NB4 (cell line): ENCODE measurements at places on chromosomes 12 and 14.

- no peak for DNase-seq
These were observed 90.2 kb upstream of the HECTD1 start for GRCh38 chr14:31297701-31298344.

- DNase-seq = peak; percentile 42
These were observed 5.8 kb upstream of the NRXN3 start for GRCh38 chr14:78164226-78164853.

- DNase-seq = no peak
These were observed 34.9 kb upstream of the GALNT8 start for GRCh38 chr12:4685317-4685716.

DNA sequence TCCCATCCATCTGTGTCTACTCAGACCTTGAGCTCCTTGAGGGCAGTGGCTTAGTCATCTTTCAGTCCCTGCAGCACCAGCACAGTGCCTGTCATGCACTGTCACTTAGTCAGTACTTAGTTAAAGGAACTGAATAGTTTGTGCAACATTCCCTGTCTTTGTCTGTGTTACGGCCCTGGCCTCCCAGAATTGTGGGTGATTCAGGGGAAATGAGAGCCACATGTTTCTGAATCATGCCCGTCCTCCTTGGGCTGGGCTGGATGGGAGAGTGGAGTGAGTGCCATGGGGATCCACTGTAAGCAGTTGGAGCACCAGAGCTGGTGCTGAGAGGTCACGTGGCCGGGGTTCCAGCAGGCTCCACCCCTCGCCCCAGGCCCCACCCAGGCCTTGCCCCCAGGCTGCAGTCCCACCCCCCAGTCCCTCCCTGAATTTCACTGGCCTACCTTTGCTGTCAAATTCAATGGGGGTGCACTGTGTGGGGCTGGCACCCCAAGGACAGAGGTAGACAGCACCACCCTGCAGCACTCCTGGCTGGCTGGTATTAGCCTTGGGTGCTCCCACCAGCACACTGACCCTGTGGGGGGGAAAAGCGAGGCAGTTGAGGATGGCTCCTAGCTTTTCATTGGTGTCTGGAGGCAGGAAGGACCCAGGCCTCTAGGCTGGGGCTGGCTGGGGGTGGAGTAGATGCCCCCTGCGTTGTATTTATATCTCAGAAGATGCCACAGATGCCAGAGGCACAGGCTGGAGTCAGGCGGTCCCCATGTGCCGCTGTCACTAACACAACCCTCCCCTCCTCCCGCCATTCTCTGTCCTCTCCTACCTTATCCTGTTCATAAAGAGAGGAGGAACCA is 7.5 kb downstream of the ITGA5 start:
- peak; percentile 83 for DNase-seq

DNA sequence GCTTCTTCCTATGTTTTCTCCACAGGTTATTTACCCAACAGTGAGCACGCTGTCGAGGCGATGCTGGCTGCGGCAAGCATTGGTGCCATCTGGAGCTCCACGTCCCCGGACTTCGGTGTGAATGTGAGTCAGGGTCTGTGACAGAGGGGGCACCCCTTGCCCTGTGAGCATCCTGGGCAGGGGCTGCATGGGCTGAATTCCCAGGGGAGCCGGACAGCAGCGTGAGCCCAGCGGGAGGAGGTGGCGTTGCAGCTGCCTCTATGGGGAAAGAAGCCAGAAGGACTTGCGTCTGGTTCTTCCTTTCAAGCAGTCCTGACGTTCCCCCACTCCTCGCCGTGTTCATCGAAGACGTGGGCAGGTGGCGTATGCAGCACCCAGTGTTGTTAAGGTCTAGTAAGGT is 26.2 kb downstream of the AACS start:
- no peak for DNase-seq

GRCh38 chr14:58812050-58812910 is 174.5 kb downstream of the DACT1 start:
- DNase-seq = no peak

DNA sequence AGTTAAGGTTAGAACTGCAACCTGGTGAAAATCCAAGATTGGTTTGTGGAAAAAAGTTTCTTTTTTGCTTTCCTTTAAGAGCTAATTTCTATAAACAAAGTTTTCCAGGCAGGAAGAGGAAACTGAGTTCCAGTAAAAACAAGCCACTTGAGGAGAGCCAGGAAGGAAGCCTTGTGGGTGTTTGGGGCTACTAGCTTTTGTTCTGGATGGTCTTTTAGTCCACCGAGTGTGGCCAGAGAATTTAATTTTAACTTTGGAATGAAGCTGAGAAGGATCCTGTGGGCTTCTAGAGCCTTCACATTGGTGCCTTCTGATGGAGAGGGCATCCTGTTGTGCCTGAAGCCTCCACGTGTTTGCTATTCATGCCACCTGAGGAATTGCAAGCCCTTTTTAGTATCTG is 327.9 kb downstream of the C12orf75 start:
- DNase-seq = no peak

DNA sequence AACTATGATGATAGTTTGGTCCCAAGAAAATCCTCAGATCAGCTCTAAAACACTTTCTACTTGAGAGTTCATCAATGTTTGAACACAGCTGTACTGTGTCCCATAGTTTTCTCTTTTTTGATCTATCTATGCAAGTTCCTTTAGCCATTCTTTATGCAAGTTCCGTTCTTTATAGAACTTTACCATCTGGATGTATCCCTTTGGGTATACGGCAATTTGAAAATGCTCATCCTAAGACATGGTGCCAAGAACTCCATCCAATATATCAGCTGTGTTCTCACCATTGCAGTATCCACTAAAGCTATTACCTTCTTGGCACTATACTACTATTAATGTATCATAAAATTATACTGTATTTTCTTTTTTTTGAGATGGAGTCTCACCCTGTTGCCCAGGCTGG is 276.9 kb downstream of the NOVA1 start:
- DNase-seq = no peak

- no peak for DNase-seq
These were observed 301.4 kb downstream of the BMP4 start for GRCh38 chr14:53655080-53655785.

- no peak for DNase-seq
These were observed 27.3 kb downstream of the VPS37B start for GRCh38 chr12:122868471-122869177.

- no peak for DNase-seq
These were observed 71.8 kb upstream of the OVCH1 start for GRCh38 chr12:29569132-29569757.

GRCh38 chr12:108773798-108774788 is 42.8 kb upstream of the CORO1C start:
- DNase-seq = peak; percentile 43

DNA sequence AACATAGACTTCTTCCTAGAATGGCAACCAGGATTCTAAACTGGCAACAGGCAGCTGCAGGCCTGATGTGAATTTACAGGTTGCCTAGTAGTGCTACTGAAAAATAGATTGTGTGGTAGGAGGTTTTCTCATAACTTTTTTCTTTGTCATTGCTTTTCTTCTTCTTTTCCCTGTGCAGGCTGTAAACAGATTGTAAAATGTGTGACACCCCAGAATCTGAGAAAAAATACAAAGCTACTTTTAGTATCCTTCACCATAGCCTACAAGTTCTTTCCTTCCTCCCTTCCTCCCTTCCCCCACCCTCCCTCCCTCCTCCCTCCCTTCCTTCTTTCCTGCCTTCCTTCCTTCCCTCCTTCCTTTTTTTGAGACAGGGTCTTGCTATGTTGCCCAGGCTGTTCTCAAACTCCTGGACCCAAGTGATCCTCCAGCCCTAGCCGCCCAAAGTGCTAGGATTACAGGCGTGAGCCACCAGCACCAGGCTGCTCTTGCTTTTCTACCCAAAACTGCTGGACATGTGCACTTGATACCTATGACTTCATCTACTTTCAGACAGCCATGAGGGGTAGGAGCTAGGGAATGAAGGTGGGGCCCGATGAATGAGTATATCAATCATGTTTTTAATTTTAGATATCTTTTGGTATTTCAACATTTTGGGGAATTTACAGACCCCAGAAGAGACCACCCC is 114.2 kb upstream of the EEA1 start:
- no peak for DNase-seq

GRCh38 chr14:24355009-24355408 is 13.0 kb upstream of the NFATC4 start:
- no peak for DNase-seq

GRCh38 chr12:118319627-118320026 is 53.1 kb downstream of the TAOK3 start:
- peak; percentile 34 for DNase-seq

GRCh38 chr12:104825408-104825807 is 132.7 kb downstream of the SLC41A2 start:
- peak; percentile 44 for DNase-seq

GRCh38 chr14:34262127-34262910 is 199.7 kb downstream of the SPTSSA start:
- DNase-seq = peak; percentile 2

GRCh38 chr12:120760349-120761254 is 35.0 kb downstream of the ACADS start:
- no peak for DNase-seq

DNA sequence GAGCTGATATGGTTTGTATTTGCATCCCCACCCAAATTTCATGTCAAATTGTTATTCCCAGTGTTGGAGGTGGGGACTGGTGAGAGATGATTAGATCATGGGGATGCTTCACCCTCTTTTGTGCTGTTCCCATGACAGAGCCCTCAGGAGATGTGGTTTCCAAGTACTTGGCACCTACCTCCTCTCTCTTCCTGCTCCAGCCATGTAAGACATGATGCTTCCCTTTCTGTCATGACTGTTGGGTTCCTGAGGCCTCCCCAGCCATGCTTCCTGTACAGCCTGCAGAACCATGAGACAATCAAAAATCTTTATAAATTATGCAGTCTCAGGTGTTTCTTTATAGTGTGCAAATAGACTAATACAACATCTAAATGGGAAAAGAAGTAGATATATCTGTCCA is 754.5 kb downstream of the TMEM121 start:
- no peak for DNase-seq

GRCh38 chr14:56501909-56502530 is 77.6 kb upstream of the TMEM260 start:
- no peak for DNase-seq

DNA sequence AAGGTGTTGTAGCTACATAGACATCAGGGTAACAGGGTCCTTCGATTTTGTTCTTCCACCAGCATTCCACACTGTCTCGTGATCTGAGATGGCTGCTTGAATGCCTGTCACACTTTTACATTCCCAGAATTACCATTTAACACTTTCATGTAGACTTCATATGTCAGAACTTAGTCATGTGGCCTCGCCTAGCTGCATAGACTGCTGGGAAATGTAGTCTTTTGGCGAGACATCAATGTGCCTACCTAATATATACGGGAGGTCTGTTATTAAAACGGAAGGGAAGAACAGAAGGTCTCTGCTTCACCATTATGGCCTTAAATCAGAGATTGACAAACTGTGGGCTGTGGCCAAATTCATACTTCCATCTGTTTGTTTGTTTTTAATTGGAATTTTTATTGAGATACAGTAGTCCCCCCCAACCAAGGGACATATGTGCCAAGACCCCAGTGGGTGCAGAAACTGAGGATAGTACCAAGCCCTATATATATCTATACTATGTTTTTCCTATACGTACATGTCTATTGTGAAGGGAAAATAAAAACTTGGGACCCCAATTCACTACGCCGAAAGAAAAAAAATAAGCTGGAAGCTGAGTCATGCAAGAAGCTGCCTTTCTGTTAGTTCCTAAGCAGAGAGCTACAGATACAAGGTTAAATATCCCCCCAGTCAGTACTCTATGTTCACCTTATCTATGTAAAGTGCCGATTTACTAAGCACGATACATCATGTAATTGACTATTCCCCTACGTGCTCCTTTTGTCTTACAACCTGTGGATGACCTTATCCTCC is 11.3 kb upstream of the HRK start:
- DNase-seq = no peak

- no peak for DNase-seq
These were observed 26.9 kb downstream of the RAB3IP start for GRCh38 chr12:69765515-69765914.

GRCh38 chr14:67370830-67371229 is 10.7 kb downstream of the EIF2S1 start:
- no peak for DNase-seq

DNA sequence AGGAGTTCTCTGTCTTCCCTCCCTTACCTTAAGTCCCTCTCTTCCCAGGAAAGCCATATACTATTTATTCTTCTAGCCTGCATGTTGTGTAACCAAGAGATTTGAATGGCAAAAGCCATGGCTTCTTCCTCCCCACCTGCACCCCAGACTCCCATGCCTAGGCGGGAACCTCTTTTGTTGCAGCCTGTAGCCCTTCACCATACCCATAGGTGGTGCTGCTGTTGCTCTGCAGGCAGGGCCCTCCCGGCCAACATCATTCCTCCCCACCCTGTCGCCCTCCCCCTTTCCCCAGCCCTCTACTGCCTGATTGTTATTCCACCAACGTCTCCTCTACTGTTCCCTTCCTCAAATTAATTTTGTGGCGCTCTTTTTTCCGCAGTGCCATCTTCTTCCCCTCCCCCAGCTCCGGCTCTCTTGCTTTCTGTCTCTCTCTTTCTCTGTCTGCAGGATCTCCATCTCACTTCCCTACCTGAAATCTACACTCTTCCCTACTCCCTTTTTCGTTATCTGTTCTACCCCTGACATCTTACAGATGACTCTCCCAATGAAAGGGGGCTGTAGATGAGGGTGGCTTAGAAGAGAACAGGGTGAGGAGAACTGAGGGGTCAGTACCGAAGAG is 13.8 kb downstream of the NGDN start:
- peak; percentile 13 for DNase-seq

DNA sequence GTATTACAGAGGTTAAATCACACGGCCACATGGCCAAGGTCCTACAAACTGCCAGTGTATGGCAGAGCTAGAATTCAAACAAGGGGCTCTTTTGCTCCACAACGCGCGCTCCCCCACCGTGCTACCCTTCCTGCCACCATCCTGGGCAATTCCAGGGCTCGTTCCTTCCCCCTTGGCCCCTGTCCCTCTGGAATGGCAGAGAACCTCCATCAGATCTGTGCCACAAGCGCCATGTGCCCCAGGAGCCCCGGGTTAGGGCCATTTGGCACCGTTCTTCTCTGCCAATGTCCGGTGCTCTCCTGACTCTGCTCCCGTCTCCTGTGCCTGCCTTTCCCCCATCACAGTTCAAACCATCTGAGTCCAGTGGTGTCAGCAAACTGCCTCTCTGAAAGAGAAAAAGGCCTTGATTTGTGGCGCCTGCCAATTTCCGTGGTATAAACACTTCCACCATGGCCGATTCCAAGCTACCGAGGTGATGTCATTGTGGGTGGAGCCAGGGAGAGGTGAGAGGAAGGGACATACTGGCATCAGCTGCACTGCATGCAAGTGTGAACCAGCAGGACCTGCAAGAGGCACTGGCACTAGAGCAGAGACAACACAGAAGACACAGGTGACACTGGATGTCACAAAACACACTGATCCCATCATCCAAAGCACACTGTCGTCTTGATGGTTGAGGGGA is 163.1 kb downstream of the CALM1 start:
- no peak for DNase-seq
